ENCODE measurements at places on chromosomes 13 and 19. TPM values are rescaled to one million over a fixed set of nuclear protein-coding genes. Genes with fewer than 3 reads are reported as not detected.

DNA sequence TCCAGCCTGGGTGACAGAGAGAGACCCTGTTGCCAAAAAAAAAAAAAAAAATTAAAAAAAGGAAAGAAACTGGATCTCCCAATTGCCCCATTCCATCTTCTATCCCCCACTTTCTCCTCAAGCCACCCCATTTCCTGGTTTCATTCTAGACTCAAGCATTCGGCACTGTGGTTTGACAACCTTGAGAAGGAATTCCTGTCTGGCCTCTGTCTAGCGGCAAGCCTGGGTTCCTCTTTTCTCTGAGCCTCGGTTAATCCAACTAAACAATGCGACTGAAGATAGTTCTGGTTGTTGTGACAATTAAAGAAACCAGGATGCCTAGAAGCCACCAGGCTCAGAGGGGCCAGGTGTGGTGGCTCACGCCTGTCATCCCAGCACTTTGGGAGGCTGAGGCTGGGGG lies 3.3 kb upstream of the C3 start:
- DNase-seq, result peak; percentile 22

- DNase-seq, result no peak
These were observed 144.3 kb downstream of the ZNF536 start for GRCh38 chr19:30516531-30516930.

GRCh38 chr13:37995092-37995491 lies 125.5 kb upstream of the TRPC4 start:
- no peak for DNase-seq

DNA sequence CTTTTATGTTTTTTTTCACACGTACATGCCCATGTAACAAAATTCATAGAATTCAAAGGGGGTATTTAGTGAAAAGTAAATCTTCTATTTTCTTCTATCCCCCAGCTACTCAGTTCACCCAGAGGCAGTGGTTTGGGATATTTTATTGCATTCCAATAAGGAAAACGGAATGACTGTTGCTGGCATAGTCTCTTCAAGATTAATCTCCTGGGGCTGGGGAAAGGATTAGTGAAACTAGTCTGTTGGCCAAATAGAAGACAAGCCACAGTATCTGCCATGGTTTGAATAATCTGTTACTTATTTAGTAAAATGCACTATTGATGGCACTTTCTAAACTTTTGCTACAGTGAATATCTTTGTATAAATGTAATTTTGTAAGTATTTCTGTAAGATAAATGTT lies 122.0 kb downstream of the NDFIP2 start:
- no peak for DNase-seq

DNA sequence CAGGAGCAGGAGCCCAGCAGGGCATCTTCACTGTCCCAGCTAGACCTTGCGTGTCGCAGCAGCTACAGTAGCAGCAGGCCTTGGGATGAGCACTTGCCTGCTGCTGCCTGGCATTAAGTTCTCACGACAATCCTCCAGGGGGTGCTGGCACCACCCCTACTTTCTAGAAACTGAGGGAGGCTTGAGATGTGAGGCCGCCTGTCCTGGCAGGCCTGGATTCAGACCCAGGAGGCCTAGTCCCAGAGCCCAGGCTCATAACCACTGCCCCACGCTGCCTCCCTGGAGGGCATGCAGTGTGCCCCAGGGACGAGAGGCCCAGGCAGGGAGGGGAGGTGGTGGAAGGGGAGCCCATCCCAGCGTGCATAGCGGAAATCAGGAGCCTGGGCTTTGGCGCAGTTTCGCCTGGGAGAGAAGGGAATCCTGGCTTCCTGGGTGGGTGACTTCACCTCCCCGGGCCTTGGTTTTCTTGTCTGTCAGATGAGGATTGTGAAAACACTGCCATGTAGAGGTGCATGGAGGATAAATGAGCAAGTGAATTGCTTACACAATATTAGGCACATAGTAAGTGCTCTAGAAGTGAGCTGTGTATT lies 26.1 kb downstream of the PPP5C start:
- DNase-seq, result no peak

DNA sequence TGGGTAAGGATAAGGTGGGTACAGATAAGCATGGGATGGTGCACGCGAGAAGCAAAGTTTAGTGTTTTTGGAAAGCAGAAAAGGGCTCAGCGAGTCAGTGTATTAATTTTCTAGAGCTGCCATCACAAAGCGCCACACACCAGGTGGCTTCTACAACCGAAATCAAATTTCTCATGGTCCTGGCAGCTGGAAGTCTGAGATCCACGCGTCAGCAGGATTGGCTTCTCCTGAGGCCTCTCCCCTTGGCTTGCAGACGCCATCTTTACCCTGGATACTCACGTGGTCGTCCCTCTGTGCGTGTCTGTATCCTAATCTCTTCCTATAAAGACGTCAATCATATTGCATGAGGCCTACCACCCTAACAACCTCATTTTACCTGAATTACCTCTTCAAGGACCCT lies 51.5 kb upstream of the USP29 start:
- DNase-seq, result no peak

DNA sequence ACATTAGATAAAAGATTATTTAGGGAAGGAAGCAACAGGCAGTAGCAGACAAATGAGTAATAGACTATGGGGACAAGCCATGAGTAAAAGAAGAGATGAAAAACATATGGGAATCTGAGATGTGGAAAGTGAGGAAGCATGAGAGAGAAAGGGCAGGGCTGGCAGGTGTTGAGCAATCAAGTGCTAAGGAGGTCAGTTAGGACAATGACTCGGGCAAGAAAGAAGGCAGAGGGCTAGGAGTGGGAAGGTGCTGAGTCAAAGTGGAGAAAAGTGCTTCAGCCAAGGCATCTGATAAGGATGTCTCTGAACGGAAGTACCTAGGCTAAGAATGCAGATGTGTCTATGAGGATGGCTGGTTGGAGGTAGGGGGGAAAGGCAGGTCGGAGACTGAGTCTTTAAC lies 291.9 kb upstream of the HTR2A start:
- no peak for DNase-seq

DNA sequence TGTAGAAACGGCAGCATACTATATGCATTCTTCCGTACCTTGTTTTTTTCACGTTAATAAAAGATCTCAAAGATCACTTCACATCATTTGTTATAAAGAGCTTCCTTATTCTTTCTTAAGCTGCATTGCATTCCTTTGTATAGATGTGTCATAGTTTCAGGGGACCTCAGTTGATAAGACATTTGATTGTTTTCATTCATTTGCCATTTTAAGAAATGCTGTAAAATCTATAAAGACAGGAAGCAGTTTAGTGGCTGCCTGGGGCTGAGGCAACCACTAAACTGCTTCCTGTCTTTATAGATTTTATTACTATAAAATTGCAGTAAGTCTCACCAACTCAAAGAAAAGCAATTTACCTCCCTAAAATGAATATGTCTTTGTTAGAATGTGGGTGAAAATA lies 59.4 kb downstream of the ZDHHC20 start:
- DNase-seq, result no peak

DNA sequence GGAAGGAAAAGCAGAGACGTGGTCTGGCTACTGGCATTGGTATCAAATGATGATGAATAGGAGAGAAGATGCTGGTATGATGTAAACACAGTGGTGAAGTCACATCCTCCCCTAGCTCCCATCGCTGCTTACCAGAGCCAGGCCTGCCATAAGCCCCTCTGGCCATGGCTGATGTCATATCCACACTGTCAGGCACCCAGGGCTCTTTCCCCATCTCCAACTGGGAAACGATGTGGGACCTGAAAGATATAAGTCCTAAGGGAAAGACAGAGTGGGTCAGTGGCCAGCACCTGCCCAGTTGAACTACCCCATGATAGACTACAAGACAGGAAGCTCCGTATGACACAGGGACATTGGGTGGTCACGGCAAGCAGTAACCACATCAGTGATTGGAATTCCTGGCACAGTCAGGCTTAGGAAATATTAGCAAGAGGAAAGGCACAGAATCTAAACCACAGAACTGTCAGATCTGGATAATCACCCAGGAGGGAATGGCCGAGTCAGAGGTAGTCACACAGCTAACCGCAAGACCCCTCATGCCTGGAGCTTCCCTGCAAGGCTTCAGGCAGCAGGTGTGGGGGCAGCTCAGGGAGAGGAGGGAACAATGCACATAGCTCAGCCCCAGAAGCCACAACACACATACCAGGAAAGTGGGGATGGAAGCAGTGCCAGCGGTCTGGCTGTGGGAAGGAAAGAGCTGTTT lies 3.8 kb downstream of the ZNF792 start:
- DNase-seq, result no peak

ZNF534 gene
- 0.43 TPM for total RNA-seq

LRFN3 gene
- total RNA-seq, result 6.1 TPM

PCCA gene
- 65.6 TPM for total RNA-seq

CASP14 gene
- total RNA-seq, result not detected

RNF113B gene
- not detected for total RNA-seq

ZNF44 gene
- total RNA-seq, result 8.6 TPM

SYT3 gene
- 0.11 TPM for total RNA-seq

PSPN gene
- total RNA-seq, result 0.75 TPM

GDF15 gene
- 0.54 TPM for total RNA-seq
